A673 (cell line): ENCODE measurements at places on chromosomes 7 and 10. TPM values are rescaled to one million over a fixed set of nuclear protein-coding genes. Genes with fewer than 3 reads are reported as not detected.

The DRGX gene
- not detected in 2 replicates for total RNA-seq

The PTN gene
- total RNA-seq = 0.41 and 0.44 TPM in 2 replicates

The CTTNBP2 gene
- total RNA-seq = 21.8 and 26.3 TPM in 2 replicates

The EIF4EBP2 gene
- total RNA-seq = 89.3 and 91.9 TPM in 2 replicates

The TEX36 gene
- total RNA-seq = 0.61 and 1.3 TPM in 2 replicates

The ZNF33B gene
- 15.7 and 18.3 TPM in 2 replicates for total RNA-seq

- H3K27me3 ChIP-seq = no peaks in the 10 kb centered on the region
- H3K27ac ChIP-seq = no peak overlapping the region
- no peaks in the 10 kb centered on the region for H3K36me3 ChIP-seq
- no peaks in the 10 kb centered on the region for H3K4me1 ChIP-seq
- no peak for DNase-seq
Observed at GRCh38 chr7:1348096-1348822, 111.0 kb downstream of the MICALL2 start.

GRCh38 chr10:59513558-59513957, 151.2 kb upstream of the FAM13C start:
- no peak overlapping the region for H3K4me3 ChIP-seq
- DNase-seq = peak; percentile 33
- H3K4me1 ChIP-seq = no peaks in the 10 kb centered on the region

- peaks cover 61% of the 10 kb centered on the region for H3K27me3 ChIP-seq
- DNase-seq = peak; percentile 17
- H3K4me1 ChIP-seq = no peaks in the 10 kb centered on the region
- H3K27ac ChIP-seq = no peak overlapping the region
- H3K36me3 ChIP-seq = no peaks in the 10 kb centered on the region
- peak overlapping the region; percentile 40 for H3K4me3 ChIP-seq
Observed at GRCh38 chr10:95560278-95561176, 644 bp downstream of the SORBS1 start.

DNA sequence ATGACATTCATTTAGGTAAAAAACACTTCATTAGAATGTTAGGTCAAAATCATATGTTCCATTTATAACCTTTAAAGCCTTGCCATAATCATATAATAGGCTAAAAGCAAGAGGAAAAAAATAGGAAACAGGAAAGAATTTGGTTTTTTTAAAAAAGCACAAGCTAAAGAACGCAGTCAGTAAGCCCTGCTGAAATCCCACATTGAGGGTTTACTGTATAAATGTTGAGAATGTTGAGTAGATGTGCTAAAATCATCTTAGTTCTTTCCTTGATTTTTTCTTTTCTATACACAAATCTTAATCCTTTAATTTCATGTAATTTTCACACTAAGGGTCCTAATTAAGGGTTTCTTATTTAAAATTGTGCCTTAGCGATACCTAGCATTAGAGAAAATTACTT, 133.0 kb downstream of the TSPAN12 start:
- H3K27me3 ChIP-seq = no peaks in the 10 kb centered on the region
- H3K4me3 ChIP-seq = no peak overlapping the region
- H3K27ac ChIP-seq = no peak overlapping the region

DNA sequence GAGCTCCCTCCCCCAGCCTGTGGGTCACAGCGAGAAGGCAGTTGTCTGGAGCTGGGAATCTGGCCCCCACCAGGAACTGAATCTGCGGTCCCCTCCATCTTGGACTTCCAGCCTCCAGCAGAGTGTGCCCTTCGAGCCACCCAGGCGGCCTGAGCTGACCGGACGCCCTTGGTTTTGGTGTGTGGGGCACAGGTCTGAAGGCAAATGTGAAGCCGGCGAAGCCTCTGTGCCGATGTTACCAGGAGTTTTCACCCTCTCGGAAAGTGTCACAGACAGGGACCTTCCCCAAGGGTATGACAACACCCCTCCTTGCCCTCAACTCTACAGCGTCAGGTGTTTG, 109.1 kb downstream of the DNAJB6 start:
- DNase-seq = no peak
- H3K27ac ChIP-seq = no peak overlapping the region
- no peaks in the 10 kb centered on the region for H3K27me3 ChIP-seq
- H3K4me3 ChIP-seq = no peak overlapping the region
- H3K36me3 ChIP-seq = no peaks in the 10 kb centered on the region

- H3K4me3 ChIP-seq = no peak overlapping the region
- no peaks in the 10 kb centered on the region for H3K36me3 ChIP-seq
- no peak overlapping the region for H3K27ac ChIP-seq
- no peaks in the 10 kb centered on the region for H3K4me1 ChIP-seq
Observed at GRCh38 chr7:120303105-120303504, 30.1 kb downstream of the KCND2 start.

GRCh38 chr10:660413-660969, 29.0 kb downstream of the DIP2C start:
- no peaks in the 10 kb centered on the region for H3K27me3 ChIP-seq
- no peak for DNase-seq
- H3K4me1 ChIP-seq = peaks cover 20% of the 10 kb centered on the region
- peak overlapping the region; percentile 61 for H3K27ac ChIP-seq
- H3K4me3 ChIP-seq = no peak overlapping the region

- no peaks in the 10 kb centered on the region for H3K27me3 ChIP-seq
- no peaks in the 10 kb centered on the region for H3K4me1 ChIP-seq
- DNase-seq = no peak
- no peaks in the 10 kb centered on the region for H3K36me3 ChIP-seq
Observed at GRCh38 chr7:6571160-6571779, 6.0 kb upstream of the ZDHHC4 start.

DNA sequence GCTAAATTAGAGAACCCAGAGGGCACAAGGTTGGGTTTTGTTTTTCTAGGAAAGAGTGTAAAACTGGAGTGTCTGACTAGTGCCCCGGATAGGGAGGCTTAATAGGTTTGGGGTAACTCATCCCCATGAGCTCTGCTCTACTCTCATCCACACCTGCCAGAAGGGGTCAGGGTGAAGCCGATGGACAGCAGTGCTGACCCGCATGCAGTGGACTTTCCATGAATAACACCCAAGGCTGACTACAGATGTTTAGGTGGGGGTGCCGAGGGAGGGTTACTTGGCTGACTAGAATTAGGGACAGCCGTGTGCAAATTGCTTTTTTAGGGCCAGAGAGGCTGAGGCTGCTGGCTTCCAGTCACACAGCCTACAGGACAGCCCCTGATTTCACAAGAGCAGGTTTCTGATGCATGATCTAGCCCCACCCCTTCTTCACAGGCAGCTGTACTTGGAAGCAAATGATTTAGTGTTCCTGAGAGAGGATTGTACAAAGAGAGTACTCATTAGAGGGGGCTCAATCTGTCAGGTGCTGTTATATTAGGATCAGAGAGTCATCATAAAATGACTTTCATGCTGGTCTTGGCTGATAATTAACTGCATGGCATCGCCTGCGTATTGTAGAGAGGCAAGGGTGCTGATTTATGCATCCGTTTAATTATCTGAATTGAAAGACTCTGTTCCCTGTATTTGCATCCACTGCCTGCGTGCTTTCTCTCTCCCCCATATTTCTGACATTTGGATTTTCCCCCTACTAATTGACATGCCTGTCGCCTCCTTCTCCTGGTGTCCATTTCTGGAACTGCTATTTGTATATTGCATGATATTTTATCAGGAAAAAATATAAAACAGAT, 9.5 kb downstream of the INHBA start:
- no peaks in the 10 kb centered on the region for H3K36me3 ChIP-seq
- H3K4me1 ChIP-seq = peaks cover 13% of the 10 kb centered on the region
- peak; percentile 74 for DNase-seq
- H3K4me3 ChIP-seq = no peak overlapping the region
